ENCODE measurements at places on chromosomes 3 and 15.

DNA sequence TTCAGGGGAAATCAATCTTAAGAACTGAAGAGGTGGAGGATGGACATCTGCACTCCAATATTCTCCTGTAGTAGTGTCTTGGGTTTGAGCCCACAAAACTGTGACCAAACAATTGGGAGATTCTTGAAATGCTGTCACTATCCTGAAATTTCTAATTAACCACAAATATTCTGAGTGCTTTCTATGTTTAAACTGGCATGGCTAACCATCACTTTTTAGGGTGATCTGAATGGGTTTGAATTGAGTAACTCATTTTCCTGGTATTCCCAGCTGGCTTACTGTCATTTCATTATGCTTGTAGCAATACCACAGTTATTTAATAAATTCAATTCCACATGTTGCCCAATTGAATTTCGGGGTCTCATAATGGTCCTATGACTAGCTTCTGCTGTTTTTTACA is 216.9 kb upstream of the DCBLD2 start:
- DNase-seq, result no peak

DNA sequence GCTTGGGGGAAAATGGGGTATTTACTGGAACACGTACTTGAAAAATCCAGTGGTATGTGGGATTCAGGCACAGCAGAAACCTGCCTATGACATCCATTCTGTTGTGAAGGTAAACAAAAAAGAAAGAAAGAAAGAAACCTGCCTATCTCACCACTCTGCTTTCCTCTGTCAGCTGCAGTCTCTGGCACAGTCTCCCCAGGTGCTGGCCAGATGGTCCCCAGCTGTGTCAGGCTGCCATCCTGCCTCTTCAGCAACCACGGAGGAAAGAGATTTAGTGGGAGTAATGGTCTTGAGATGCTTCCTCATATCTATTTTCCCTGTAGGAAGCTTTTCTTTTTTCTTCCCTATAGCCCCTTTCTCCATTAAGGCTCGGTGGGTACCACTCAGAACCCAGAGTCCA is 2.5 kb upstream of the PXYLP1 start:
- DNase-seq, result no peak

GRCh38 chr15:57297163-57297593 is 79.1 kb upstream of the CGNL1 start:
- no peak for DNase-seq

DNA sequence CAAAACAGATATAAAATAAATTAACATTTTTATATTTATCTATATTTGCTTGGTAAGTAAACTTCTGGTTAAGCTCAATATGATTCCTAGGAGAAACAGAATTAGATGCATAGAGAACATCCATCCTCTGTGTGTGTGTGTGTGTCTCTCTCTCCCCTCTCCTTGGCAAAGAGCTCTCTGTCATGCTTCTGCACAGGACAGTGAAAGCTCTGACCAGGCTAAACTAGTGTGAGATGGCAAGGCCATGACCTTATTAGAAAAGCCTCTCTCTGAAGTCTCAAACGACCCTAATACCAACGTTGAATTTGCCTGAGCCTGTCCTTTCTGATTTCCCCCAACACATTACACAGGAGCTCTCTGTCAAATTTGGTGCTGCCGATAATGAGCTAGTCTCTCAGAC is 746.0 kb downstream of the VGLL3 start:
- DNase-seq, result no peak

DNA sequence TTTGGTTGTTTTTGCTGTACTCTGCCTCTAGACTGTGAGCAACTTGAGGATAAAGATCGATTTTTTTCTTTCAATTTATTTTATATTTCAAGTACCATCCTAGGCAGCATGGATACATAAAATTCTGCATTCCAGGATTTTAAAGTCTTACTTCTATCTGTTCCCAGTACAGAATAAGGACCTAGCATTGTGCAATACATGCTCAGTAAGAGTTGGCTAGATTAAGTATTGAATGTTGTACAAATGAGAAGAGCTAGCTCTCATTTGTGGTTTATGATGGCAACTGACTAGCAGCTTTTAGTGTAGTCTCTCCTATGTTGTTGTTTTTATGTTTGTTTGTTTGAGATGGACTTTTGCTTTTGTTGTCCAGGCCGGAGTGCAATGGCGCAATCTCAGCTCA is 222.7 kb downstream of the TP63 start:
- DNase-seq, result no peak

- DNase-seq, result no peak
Measured at GRCh38 chr3:188782613-188783124, 389.1 kb upstream of the TPRG1 start.

DNA sequence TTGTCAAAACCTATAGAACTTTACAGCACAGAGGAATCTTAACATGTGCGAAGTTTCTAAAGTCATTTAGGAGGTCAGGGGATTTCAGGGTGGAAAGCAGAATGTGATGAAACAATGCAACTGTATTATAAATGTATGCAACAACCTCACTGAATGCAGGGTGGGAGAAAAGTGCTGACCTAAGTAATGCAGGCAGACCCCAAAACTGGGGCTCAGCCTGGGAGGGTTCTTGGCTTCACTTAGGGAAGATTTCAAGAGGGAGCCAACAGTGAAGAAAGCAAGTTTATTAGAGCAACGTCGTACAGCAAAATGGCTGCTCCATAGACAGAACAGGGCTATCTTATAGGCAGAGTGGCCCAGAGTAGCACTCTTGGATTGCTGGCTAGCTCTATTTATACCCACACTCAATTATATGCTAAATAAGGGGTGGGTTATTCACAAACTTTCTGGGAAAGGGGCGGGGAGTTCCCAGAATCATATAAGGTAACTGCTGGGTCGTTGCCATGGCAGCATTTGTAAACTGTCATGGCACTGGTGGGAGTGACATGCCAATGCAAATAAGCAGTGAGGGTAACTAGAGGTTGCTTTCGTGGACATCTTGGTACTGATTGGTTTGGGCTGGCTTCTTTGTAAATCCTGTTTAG is 14.2 kb upstream of the CAND2 start:
- no peak for DNase-seq

All from stimulated activated CD8-positive, alpha-beta memory T cell treated with anti-CD3 and anti-CD28 coated beads, Interleukin-7, amount 100 ng/mL, for 48 hours (primary cell).